ENCODE measurements at places on chromosomes 1 and 21.
A peak's percentile ranks its signal among the peaks of the same experiment; 100 is the strongest.

DNA sequence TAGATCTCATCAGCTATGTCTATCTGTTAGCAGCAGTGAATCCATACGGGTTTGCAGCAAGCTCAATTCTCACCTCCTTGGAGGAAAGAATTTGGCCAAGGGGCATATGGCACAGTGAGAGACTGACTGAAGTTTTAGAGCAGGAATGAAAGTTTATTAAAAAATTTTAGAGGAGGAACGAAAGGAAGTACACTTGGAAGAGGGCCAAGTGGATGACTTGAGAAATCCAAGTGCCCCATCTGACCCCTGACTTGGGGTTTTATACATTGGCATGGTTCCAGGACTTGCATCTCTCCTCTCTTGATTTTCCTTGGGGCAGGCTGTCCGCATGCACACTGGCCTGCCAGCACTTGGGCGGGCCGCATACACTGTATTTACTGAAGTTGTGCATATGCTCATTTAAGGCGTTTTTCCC is 9.2 kb upstream of the OSBPL9 start:
- H3K27me3 ChIP-seq: no peaks in the 10 kb centered on the region
- no peak for DNase-seq
- H3K4me1 ChIP-seq: no peaks in the 10 kb centered on the region
- no peaks in the 10 kb centered on the region for H3K36me3 ChIP-seq

DNA sequence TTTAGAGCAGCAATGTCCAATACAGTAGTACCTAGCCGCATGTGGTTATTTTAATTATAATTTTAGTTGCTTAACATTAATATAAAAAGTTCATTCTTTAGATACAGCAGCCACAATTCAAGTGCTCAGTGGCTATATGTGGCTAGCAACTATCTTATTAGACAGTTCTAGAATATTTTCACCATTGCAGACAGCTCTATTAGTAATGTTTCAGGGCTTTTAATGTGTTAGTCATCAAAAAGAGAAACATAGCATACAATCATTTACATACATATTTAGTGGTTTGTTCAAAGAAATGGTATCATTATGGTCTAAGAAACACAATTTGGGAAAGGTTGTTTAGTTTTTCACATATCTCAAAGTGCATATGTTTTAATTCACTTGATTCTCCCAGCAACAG is 66.6 kb upstream of the DYNLT5 start:
- no peak overlapping the region for H3K27ac ChIP-seq
- DNase-seq: no peak
- H3K27me3 ChIP-seq: no peaks in the 10 kb centered on the region
- no peak overlapping the region for H3K4me3 ChIP-seq
- H3K36me3 ChIP-seq: no peaks in the 10 kb centered on the region

GRCh38 chr1:41728403-41729202 is 190.1 kb downstream of the HIVEP3 start:
- no peak for DNase-seq
- H3K36me3 ChIP-seq: no peaks in the 10 kb centered on the region
- no peak overlapping the region for H3K4me3 ChIP-seq
- H3K27me3 ChIP-seq: no peaks in the 10 kb centered on the region
- H3K4me1 ChIP-seq: no peaks in the 10 kb centered on the region

DNA sequence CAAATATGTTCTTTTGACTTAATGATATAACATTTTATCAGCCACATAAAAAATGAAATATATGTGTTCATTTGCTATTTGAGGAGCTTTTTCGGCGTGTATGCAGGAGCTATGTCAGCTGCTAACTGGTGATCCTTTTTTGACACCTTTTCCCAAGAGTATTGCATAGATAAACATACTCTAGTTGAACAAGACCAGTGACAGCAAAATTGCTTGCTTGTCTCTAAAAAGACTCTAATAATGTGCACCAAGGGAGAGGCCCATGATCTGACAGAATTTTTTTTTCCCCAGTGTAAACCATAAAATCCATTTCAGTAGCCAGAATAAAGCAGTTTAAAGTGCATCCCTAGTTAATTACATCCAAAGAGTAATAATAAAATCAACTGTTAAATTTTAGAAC is 103.6 kb upstream of the BARHL2 start:
- no peak overlapping the region for H3K4me3 ChIP-seq
- H3K4me1 ChIP-seq: no peaks in the 10 kb centered on the region
- no peaks in the 10 kb centered on the region for H3K27me3 ChIP-seq
- no peak overlapping the region for H3K27ac ChIP-seq

DNA sequence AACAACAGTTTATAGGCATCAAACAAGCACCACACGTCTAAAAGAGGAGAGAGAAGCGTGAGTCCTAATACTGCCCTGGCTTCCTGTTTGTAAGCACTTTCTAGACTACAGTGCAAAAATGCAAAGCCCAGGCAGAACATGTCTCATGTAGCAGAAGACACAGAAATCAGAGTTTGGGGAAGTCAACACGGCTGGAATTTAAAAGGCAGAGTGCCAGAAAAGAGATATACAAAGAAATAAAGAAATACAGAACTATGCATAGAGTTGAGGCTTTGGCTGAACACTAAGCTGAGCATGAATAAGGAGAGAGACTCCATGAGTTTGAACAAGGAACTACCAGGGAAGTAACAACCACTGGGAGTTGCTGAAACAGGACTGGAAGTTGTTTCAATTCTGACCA is 566.6 kb upstream of the NR5A2 start:
- no peak overlapping the region for H3K4me3 ChIP-seq
- H3K27ac ChIP-seq: no peak overlapping the region
- no peaks in the 10 kb centered on the region for H3K27me3 ChIP-seq
- no peaks in the 10 kb centered on the region for H3K36me3 ChIP-seq
- no peak for DNase-seq

GRCh38 chr21:27645285-27645684 is 678.4 kb upstream of the ADAMTS5 start:
- H3K27me3 ChIP-seq: no peaks in the 10 kb centered on the region
- H3K36me3 ChIP-seq: no peaks in the 10 kb centered on the region
- no peak for DNase-seq
- no peaks in the 10 kb centered on the region for H3K4me1 ChIP-seq
- no peak overlapping the region for H3K4me3 ChIP-seq

DNA sequence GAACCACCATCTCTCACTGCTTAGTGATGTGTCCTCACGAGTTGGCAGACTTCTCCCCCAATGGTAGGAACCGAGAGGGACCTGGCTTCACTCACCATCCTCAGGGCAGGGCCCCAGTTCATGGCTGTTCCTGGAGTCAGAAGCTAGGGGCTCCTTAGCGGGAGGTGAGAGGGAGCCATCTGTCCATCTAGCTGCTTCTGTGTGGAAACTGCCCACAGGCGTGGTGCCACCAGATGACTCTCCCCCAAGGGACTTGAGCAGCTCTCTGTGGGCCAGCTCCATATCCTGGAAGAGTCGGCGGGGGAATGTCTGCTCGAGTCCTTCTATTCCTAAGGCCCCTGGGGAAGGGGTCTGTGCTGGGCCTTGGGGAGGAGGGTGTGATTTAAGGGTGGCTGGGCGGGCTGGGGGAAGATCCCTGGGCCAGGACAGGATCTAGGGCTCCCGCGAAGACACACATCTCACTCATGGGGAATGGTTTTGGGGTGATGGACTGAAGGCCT is 16.3 kb downstream of the LRRC71 start:
- H3K36me3 ChIP-seq: peaks cover 8% of the 10 kb centered on the region
- DNase-seq: no peak
- no peak overlapping the region for H3K27ac ChIP-seq
- no peaks in the 10 kb centered on the region for H3K27me3 ChIP-seq
- H3K4me1 ChIP-seq: no peaks in the 10 kb centered on the region

- H3K27me3 ChIP-seq: no peaks in the 10 kb centered on the region
- H3K4me1 ChIP-seq: no peaks in the 10 kb centered on the region
- no peak overlapping the region for H3K27ac ChIP-seq
- no peaks in the 10 kb centered on the region for H3K36me3 ChIP-seq
- H3K4me3 ChIP-seq: no peak overlapping the region
These were observed 8.1 kb upstream of the OR6K3 start for GRCh38 chr1:158728510-158729225.

GRCh38 chr1:240285540-240285939 is 193.9 kb downstream of the FMN2 start:
- H3K4me1 ChIP-seq: peaks cover 6% of the 10 kb centered on the region
- no peak overlapping the region for H3K27ac ChIP-seq
- no peaks in the 10 kb centered on the region for H3K27me3 ChIP-seq
- H3K4me3 ChIP-seq: no peak overlapping the region

DNA sequence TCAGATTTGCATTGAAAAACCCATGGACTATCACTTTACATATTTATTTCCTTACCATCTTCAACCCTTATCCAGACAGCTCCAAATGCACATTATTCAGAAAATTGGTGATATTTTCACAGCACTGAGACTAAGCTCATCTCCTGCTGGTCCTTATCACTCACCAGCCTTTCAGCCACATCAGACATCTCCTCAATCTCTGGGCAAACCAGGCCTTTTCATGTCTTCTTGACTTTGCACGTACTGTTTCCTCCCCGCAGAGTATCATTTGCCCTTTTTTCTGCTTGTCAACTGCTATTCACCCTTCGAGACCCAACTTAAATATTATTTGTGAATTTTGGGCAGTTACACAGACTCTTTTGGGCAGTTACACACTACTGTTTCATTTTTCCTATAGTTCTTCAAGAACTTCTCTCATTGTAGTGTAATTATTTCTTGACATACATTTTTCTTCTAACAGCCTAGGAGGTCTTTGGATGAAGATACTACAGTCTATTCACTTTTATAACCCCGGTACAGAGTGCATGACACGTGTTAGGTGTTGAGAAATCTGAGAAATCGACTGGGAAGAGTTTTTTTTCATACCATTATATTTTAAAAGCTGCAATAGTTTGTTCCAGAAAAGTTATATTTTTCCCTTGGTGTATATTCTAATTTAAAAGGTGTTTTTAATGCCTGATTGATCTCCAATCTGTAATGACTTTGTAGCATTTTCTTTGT is 98.0 kb downstream of the FGGY start:
- H3K4me1 ChIP-seq: no peaks in the 10 kb centered on the region
- no peak for DNase-seq
- no peaks in the 10 kb centered on the region for H3K36me3 ChIP-seq
- no peaks in the 10 kb centered on the region for H3K27me3 ChIP-seq
- H3K27ac ChIP-seq: no peak overlapping the region

DNA sequence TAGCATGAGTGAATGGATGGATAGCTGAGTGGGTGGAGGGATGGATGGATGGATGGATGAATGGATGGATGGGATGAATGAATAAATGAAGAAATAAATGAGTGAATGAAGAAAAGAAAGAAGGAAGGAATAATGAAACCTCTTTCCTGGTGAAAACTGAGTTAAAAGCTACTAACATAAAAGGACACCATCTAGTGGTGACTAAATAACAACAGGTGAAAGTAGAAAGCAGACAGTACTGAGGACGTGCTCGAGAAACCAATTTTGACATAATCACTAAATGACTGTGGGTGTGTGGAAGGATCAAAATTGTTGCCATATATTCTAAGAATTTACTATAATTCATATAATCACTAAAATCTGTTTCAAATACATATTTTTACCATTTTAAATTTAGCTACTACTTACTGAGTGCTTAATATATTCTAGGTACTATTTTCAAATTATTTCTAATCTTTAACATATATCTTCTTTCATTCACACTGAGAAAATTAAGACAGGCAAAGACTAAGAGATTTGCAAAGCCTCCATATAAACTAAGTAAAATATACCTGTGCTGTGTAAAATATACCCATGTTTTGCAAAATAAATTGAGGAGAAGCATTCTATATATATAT is 522.9 kb downstream of the LRRIQ3 start:
- H3K27ac ChIP-seq: no peak overlapping the region
- no peak overlapping the region for H3K4me3 ChIP-seq
- H3K36me3 ChIP-seq: no peaks in the 10 kb centered on the region
- no peaks in the 10 kb centered on the region for H3K27me3 ChIP-seq

DNA sequence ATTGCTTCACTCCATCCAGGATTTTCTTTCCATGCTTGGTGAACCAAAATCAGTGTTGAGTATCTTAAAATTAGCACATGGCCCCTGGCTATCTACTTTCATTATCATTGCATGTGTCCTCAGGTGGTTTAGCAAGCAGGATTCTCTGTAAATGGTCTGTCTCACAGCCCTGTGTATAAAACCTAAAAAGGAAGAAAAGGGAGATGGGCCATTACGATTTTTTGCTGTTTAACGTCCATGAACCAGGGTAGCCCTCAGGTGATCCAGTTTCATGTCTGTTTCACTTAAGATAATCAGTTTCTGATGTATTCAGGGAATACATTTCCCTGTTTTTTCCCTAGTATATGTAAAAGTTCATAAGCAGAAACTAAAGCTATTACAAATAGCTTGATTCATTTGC is 238.2 kb downstream of the NFIA start:
- H3K4me3 ChIP-seq: no peak overlapping the region
- H3K4me1 ChIP-seq: no peaks in the 10 kb centered on the region
- no peaks in the 10 kb centered on the region for H3K27me3 ChIP-seq
- H3K27ac ChIP-seq: no peak overlapping the region

- peaks cover 3% of the 10 kb centered on the region for H3K4me1 ChIP-seq
- no peak for DNase-seq
- no peak overlapping the region for H3K4me3 ChIP-seq
- no peak overlapping the region for H3K27ac ChIP-seq
- no peaks in the 10 kb centered on the region for H3K36me3 ChIP-seq
These were observed 45.7 kb upstream of the ACOT11 start for GRCh38 chr1:54502342-54502741.

- H3K4me3 ChIP-seq: peak overlapping the region; percentile 19
- H3K27ac ChIP-seq: peak overlapping the region; percentile 60
- H3K27me3 ChIP-seq: no peaks in the 10 kb centered on the region
- peak; percentile 90 for DNase-seq
- 0 out of 2 replicates have a peak, but pooled peaks cover 3% of the 10 kb centered on the region for H3K4me1 ChIP-seq
These were observed 12.0 kb upstream of the RHBG start for GRCh38 chr1:156356875-156357534.

GRCh38 chr1:95017775-95018174 is 55.0 kb downstream of the ALG14 start:
- peaks cover 18% of the 10 kb centered on the region for H3K4me1 ChIP-seq
- no peak overlapping the region for H3K4me3 ChIP-seq
- DNase-seq: no peak
- peak overlapping the region; percentile 18 for H3K27ac ChIP-seq

GRCh38 chr1:116453906-116454305 is 80.9 kb downstream of the ATP1A1 start:
- peak; percentile 85 for DNase-seq
- peak overlapping the region; percentile 93 for H3K27ac ChIP-seq
- no peak overlapping the region for H3K4me3 ChIP-seq
- no peaks in the 10 kb centered on the region for H3K36me3 ChIP-seq
- H3K4me1 ChIP-seq: peaks cover 60% of the 10 kb centered on the region

Data from Caco-2 (cell line).